ENCODE measurements at places on chromosomes 4 and X. TPM values are rescaled to one million over a fixed set of nuclear protein-coding genes. Genes with fewer than 3 reads are reported as not detected.

GRCh38 chr4:137700751-137701150 lies 168.5 kb upstream of the PCDH18 start:
- DNase-seq, result no peak

Gene ARHGAP10
- 14.9 TPM for polyA plus RNA-seq

DNA sequence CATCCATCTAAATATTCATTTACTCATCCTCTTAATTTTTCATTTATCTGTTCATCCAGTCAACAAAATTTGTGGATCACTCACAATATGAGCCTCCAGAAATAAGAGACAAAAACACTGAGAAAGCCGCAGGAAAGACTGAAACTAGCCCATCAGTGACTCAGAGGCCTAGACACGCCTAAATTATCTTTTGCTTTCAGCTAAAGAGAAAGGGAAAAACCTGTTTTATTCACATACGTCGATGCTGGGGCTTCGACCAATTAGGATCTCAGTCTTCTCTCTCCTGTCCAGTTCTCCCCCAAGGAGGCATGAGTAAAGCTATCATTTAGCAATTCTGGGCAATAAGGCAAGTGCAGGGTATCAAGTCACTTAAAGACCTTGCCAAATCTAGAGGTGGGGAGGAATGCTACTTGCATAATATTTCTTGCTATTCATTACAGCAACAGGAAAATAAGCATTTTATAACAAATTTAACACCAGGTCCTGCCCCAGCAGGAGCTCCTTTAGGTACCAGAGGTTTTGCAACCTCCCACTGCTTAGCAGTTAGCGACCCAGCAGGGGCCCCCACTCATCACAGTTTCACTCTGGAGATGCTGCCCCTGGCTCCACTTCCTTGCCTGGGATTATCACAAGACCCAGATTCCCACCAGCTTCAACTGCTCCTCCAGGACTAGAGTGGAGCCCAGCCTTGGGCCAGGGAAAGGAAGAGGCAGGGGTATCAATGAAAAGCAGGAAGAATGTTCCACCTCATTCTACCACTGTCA lies 30.1 kb upstream of the TMEM154 start:
- DNase-seq, result no peak

Gene ASMT
- polyA plus RNA-seq, result 0.13 TPM

DNA sequence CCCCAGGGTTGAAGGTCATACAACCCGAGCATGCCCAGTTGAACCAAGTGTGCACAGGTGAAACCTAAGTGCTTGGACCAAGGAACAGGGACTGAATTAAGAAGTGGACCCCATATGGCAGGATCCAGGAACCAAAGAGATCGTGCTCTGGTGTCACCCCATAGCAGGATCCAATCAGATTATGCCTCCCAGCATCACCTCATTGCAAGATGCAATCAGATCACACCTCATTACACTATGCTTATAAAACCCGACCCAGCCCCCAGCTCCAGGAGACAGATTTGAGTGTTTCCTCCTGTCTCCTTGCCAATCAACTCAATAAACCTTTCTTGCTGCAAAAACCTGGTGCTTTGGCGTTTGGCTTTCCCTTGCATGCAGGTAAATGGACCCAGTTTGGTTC lies 37.6 kb downstream of the EFHC2 start:
- no peak for DNase-seq
